ENCODE measurements at places on chromosomes 2 and 18. TPM values are rescaled to one million over a fixed set of nuclear protein-coding genes. Genes with fewer than 3 reads are reported as not detected.

Gene MALL
- total RNA-seq = 138 TPM

Gene PLCD4
- total RNA-seq = 0.59 TPM

Gene CNGA3
- not detected for total RNA-seq

Gene SLC23A3
- total RNA-seq = 0.72 TPM

Gene IL1RL1
- total RNA-seq = 0.67 TPM

Gene DCC
- total RNA-seq = not detected

Gene DNAJC5G
- total RNA-seq = not detected

Gene VWA3B
- total RNA-seq = 0.26 TPM

Gene PCARE
- total RNA-seq = not detected

Gene CCDC178
- total RNA-seq = not detected

Gene TTC32
- total RNA-seq = 12.9 TPM

Gene SIX3
- 0.58 TPM for total RNA-seq

Gene SPATA3
- not detected for total RNA-seq

Gene RAD51AP2
- total RNA-seq = not detected

Gene KCNG2
- not detected for total RNA-seq

Gene GCG
- total RNA-seq = not detected

Gene ASIC4
- total RNA-seq = not detected

Gene LIPG
- 0.19 TPM for total RNA-seq

Gene GLI2
- total RNA-seq = 24.1 TPM

Gene TTLL4
- 29.3 TPM for total RNA-seq

Gene ZC3H8
- total RNA-seq = 15.1 TPM

Gene CASP8
- total RNA-seq = 43.8 TPM

Measured in A549 treated with CORT108297 at 1 μM for 4 hours (cell line).